ENCODE measurements at places on chromosomes 7 and 10.

DNA sequence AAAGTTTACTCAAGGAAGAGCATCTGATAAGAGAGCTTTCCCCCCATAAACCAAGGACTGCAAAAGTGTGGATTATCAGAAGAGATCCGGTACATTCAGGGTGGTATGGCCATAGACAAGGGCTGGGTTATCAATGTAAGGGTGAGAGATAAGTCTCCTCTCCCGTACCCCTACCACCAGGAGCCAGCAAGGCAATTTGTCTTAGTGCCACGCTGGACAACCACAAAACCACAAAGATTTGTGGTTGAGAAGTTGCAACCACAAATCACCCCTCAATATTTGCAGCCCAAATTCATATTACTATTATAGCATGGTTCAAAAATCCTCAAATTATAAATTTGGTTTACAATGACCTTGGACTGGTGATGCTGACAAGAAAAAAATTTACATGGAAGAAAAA, 2.3 kb upstream of the ZSCAN25 start:
- no peak for DNase-seq

GRCh38 chr7:132723506-132724081, 147.3 kb upstream of the PLXNA4 start:
- DNase-seq = no peak

DNA sequence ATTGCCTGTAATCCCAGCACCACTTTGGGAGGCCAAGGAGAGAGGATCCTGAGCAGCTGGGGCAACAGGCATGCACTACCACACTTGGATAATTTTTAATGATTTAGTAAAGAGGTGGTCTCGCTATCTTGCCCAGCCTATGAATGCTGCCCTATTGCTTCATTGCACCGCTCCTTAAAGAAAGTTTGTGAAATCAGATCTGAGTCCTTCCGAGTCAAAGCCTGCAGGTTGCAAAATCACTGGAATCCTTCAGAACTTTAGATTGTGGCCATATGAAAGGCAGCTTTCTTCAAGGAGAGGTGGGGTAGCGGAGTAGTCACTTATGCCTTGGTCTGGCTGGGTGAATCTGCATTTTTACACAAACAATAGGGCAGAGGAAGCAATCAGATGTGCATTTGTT, 166.3 kb downstream of the ARHGAP12 start:
- DNase-seq = no peak

GRCh38 chr7:128810473-128810872, 18.7 kb downstream of the CCDC136 start:
- no peak for DNase-seq

DNA sequence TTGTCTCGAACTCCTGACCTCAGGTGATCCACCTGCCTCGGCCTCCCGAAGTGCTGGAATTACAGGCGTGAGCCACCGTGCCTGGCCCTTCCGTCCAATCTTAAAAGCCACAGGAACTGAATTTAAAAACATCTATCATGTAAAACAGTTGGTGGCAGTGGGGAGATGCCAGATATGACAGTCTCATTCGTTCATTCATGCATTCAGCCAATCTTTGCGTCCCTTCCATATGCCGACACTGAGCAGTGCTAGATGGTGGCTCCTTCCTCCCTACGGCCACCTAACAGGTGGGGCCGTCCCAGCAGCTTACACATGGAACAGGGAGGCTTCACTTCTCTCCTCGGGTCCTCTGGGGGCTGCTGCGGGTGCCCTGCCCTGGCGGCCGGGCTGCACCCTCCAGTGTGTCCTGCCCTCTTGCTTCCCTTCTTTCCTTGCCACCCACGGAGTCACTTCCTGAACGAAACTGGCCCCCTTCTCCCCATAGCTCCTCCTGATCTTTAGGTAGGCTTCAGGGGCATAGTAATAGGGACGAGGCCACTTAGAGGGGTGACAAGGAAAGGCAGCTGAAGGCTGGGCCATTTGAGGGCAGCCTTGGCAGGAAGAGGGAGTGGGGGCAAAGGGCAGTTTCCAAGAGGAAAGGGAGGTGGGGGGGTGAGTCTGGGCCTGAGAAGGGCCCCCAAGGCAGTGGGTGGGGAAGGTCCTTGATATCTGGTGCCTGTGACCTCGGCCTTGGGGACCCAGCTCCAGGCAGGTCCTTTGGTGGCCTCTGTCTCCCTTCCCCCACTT, 53.8 kb downstream of the PROSER2 start:
- no peak for DNase-seq

DNA sequence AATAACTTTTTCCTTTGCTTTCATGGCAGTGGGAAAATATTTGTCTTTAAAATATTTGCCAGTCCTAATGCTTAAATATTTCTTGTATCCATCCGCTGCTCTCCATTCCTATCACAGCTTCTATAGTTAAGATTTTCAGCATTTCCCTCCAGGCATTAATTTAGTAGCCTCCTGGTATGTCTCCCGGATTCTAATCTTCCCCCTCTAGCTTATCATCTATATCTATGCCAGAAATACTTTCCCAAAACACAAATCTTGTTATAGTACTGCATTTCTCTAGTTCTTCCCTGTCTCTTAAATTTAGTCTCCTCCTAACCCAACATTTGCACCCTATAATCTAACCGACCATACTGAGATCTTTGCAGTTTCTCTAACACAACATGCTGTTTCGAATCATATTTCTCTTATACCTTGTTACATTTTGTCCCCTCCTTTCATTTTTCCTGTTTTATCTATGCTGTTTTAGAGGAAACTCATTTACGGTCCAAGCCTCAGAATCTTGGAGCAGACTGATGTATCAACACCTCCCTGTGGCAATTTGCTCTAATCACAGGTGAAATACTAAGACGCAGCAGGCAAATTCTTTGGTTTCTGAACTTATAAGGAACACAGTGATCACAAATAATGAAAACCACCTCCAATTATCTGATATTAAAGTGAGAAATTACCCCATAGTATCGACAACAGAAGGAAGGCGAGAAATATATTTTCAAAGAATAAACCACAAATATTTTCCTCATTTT, 10.3 kb downstream of the CNTNAP2 start:
- DNase-seq = no peak

- no peak for DNase-seq
Observed at GRCh38 chr7:138929969-138930368, 51.2 kb downstream of the KIAA1549 start.

DNA sequence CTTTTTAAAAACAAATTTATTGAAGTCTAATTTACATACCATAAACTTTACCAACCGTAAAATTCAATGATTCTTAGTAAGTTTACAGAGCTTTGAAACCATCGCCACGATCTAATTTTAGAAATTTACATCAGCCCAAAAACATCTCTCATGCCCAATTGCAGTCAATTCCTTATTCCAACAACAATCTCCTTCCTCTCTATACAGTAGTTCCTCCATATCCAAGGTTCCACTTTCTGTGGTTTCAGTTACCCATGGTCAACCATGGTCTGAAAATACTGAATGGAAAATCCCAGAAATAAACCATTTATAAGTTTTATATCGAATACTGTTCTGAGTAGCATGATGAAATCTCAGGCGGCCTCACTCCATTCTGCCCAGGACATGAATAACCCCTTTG, 183.4 kb upstream of the ADCY1 start:
- no peak for DNase-seq

DNA sequence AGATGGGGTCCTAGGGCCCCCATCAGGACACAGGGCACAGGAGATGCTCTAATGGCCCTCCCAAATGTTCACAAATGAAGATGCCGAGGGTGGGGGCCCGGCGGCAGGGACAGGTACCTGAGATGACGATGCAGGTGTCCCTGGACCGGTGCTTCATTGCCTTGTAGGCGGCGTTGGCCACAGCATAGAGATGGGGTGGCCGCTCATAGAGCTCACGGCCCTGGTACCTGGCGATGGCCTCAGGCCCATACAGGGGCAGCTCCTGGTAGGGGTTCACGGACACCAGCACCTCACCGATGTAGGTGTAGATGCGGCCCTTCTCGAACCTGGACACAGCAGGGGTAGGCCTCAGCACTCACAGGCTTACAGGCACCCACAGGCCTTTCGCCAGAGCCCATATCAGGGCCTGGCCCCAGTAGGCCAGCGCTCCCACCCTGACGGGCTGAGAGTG, 2.0 kb downstream of the MYO1G start:
- no peak for DNase-seq

GRCh38 chr7:7703427-7703826, 15.0 kb downstream of the RPA3 start:
- DNase-seq = no peak

- DNase-seq = no peak
Observed at GRCh38 chr7:149330914-149331567, 69.0 kb downstream of the ZNF783 start.

GRCh38 chr7:80950550-80950967, 31.7 kb upstream of the SEMA3C start:
- no peak for DNase-seq

DNA sequence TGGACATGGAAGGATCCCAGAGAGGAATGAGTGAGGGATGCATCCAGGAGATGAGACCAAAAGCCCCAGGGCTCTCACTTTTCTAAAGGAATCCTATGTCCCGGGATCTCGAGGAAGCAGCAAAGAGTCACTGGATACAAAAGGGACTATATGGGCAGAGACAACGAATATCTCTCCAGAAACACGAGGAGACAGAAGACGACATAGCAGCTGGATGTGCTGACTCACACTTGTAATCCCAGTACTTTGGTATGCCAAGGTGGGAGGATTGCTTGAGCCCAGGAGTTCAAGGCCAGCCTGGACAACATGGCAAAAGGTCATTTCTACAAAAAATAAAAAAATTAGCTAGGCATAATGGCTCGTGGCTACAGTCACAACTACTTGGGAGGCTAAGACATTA, 24.7 kb upstream of the MSMB start:
- no peak for DNase-seq

- DNase-seq = no peak
Observed at GRCh38 chr7:108045154-108045553, 42.2 kb upstream of the LAMB1 start.

DNA sequence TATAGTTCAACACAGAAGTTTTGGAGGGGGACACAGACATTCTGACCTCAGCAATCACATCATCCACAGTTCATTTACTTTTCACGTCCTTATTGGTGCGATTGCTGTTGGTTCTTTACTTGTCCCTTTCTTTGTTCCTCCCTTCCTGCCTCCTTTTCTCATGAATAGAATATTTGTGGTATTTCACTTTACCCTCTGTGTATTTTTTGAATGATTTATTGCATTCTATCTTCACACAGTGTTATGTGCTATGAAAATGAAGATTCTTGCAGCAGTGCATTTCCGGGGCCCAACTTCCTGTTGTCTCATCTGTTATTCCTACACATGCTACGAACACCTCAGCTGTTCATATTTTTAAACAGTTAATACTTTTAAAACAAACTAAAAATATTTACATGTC, 179.6 kb downstream of the ZMYND11 start:
- DNase-seq = no peak

- DNase-seq = no peak
Observed at GRCh38 chr7:13307040-13307439, 619.6 kb downstream of the ARL4A start.

DNA sequence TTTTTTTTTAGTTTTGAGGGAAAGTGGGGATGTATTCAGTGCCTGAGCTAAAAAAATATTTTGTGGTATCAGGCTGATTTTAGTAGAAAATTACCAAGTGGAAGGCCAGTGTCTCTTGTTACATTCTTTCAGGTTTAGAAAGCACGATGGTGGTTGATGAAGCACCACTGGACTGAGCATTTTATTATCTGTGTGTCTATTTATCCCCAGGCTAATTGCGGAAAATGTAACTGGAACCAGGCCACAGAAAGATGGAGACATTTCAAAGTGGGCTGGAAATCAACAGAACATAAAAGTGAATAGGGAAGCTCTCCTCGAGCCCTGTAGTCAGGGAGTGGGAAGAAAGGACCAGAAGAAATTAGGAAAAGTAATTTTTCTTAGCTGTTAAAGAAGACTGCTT, 261.0 kb downstream of the STK31 start:
- DNase-seq = no peak

DNA sequence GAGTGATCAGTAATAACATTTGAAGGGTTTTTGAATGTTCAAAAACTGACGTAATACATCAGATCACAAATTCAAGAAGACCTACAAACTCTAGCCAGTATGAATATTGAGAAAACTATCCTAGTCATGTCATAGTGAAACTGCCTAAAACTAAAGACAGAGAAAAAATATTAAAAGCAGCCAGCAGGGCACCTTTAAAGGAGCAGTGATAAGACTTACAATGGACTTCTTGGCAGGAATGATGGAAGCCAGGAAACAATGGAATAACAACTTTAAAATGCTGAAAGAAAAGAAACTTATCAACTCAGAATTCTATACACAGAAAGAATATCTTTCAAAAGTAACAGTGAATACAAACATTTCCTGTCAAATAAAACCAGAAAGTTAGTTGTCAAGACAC, 78.3 kb upstream of the CTBP2 start:
- DNase-seq = no peak

- DNase-seq = no peak
Observed at GRCh38 chr7:24119852-24120251, 164.1 kb upstream of the NPY start.

DNA sequence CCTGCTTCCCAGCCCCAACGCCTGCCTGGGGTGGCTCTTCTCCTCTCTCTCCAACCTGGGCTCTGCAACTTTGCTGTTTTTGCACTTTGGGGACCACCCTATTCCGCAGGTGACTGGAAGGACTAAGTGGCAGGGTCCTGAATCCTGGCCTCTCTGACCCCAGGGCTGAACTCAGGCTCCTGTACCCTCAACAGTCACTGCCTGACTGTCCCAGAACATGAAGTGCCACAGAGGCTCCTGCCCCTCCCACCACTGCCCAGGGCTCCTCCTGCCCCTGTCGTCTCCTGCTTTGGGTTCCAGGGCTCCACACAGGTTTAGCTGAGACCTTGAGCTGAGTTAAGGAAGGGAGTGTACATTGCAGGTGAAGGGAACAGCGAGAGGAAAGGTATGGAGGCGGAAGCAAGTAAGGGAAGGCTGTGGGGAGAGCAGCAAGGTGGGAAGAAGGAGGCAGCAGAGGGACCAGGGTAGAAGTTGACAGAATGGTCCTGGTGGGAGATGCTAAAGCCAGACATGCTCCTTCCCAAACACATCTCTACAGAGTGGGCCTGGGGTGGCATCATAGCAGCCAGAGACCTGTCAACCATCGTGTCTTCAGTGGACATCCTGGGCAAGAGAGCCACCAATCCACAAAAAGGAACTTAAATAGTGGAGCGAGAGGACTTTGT, 5.7 kb upstream of the GRID1 start:
- DNase-seq = no peak

DNA sequence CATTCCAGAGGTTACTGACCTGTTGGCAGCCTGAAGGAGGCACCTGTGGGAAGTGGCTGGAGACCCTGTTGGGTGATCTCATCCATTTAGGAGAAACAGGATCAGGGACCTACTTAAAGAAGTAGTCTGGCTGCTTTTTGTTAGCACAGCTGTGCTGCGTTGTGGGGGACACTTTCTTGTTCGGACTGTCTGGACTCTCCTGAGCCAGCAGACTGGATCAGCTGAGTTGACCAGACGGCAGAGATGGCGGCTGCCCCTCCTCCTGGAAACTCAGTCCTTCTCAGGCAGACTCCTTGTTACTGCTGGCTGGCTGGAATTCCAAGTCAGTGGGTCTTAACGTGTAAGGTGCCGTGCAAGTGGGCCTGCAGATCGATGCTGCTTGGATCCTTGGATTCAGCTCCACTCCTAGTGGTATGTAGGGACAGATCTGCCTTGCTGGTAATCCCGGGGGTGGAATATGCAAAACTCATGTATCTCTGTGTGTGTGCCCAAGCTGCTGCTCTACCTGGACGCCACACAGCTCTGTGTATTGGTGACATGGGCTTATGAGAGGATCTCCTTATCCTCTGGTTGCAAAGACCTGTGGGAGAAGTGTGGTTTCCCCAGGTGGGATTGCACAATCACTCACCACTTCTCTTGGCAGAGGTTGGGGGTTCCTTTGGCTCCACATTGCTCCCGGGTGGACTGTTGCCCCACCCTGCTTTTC, 87.3 kb downstream of the CCSER2 start:
- no peak for DNase-seq

GRCh38 chr10:116353817-116354216, 29.6 kb downstream of the CCDC172 start:
- no peak for DNase-seq
